Brain (organoid and tissue), 16 donors: ENCODE measurements at places on chromosomes 6 and 20. TPM values are rescaled to one million over a fixed set of nuclear protein-coding genes. Genes with fewer than 3 reads are reported as not detected.

DNA sequence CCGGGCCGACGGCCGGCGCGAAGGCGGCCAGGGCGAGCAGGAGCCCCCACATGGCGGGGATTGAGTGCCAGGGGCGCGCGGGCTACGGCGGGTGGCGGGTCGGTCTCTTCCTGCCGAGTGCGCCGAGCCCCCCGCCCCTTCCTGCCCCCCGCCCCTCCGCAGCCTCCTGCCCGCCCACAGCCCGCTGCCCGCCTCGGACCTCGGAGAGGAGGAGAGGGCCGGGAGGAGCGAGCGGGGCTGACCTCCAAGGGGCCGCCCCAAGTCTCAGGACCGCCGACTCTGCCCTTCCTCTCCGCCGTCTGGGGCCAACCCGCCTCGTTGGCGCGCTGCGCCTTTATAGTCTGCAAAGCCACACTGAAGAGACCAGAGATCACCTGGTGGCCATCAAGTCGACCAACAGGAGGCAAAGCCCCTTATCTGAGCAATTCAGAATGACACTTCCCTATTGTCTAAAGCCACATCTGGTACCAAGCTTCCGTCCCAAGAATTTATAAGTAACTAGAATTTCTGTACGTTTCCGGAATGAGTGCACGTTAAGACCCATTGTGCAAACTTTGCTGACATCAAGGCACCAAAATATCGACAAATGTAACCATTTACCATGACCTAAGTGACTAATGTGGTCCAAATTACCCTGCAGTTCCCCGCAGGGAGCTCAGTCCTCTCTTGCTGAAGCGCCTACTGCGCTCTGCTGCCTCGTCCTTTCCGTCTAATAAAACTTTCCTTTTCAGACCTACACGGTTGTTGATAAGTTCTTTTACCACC, at the start of gene CPXM1:
CPXM1 (minus strand) TSS at position 107 of the 765 bp plus-strand sequence; CDS start at position 52, 55 bp downstream.
- DNase-seq: peak; percentile 12

DNA sequence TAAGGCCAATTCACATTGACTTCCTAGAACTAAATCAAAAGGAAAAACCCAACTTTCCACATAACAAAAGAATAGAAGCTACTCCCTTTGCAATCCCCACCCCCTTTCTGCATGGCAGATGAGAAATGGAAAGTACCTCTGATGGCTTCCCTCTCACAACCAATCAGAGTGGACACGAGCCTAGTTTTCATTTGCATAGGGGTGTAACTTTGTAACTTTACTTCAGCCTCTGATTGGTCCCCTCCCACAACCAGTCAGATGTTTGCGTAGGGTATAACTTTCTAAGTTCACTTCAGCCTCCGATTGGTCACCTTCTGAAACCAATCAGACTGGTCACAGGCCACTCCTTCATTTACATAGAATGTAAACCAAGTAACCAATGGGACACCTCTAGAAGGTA, 328.5 kb downstream of the CDH26 start:
- DNase-seq: no peak

DNA sequence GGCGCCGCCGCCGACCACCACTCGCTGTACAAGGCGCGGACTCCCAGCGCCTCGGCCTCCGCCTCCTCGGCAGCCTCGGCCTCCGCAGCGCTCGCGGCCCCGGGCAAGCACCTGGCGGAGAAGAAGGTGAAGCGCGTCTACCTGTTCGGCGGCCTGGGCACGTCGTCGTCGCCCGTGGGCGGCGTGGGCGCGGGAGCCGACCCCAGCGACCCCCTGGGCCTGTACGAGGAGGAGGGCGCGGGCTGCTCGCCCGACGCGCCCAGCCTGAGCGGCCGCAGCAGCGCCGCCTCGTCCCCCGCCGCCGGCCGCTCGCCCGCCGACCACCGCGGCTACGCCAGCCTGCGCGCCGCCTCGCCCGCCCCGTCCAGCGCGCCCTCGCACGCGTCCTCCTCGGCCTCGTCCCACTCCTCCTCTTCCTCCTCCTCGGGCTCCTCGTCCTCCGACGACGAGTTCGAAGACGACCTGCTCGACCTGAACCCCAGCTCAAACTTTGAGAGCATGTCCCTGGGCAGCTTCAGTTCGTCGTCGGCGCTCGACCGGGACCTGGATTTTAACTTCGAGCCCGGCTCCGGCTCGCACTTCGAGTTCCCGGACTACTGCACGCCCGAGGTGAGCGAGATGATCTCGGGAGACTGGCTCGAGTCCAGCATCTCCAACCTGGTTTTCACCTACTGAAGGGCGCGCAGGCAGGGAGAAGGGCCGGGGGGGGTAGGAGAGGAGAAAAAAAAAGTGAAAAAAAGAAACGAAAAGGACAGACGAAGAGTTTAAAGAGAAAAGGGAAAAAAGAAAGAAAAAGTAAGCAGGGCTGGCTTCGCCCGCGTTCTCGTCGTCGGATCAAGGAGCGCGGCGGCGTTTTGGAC, 2.0 kb downstream of the SOX4 start:
- DNase-seq: peak; percentile 53

DNA sequence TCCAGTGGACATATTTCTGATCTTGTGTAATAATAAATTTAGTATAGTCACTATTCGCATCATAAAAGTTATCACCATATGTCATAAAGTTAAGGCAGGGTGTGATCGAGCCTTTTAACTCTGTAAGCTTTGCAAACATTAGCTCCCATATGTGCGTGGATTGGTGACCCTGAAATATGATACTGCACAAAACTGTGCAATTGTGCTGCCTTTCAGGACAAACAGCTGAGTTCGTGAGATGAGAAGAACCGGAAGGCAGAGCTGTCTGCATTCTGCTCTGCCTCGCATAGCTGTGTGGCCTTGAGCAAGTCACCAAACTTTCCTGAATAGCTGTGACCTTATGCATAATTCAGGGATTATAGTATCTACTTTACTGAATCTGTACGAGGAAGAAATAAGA, 3.2 kb upstream of the PLEKHG1 start:
- no peak for DNase-seq

DNA sequence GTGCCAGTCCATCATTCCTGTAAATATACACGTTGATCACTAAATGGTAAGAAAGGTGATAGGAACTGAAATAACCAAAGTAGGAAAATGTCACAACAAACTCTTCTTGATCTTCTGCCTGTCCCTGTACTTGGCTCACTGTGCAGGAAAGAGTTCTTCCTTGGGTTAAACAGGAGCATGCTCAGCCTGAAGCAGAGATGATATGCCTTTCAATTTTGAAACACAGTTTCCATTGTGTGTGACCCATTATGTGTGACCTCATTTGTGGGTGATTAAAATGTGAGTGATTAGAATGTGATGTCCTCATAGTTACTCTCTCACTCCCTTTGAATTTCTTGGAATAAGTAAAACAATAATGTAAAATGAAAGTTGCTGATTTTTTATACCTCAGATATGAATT, 427.2 kb upstream of the AGPAT4 start:
- no peak for DNase-seq

DNA sequence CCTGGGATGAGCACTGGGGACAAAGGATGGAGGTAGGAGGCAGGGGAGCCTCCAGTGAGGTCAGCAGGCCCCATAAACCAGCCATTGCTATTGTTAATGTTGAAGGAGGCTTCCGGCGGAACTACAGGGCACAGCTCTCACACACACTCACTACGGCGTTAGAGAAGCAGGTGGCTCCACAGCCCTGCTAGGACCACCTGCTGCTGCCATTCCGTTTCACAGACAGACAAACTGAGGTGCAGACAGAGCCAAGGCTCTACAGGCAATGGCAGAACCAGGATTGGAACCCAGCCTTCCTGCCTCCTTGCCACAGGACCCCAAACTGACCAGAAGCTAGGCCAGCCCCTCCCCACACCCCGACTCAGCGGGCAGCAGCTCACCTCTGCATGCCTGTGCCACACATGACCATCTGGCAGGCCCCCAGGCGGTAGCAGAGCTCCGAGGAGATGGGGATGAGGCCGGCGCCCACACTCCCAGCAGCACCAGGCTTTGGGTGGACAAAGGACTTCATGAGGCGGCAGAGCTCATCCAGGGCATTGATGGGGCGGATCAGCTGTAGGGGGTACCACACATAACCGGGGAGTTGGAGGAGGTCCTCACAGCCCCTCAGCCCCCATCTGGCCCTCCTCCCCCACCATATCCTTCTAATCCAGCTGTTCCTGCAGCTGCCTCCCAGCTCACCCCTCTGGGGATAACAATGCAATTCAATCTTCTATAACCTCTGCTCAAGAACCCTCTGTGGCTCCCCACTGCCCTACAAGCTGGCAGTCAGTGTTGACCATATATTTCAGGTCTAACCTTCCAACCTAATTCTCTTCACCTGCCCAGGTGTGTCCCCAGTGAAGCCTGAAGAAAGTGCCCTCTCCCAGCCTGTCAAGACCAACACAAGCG, 198.5 kb downstream of the PREX1 start:
- DNase-seq: no peak

DNA sequence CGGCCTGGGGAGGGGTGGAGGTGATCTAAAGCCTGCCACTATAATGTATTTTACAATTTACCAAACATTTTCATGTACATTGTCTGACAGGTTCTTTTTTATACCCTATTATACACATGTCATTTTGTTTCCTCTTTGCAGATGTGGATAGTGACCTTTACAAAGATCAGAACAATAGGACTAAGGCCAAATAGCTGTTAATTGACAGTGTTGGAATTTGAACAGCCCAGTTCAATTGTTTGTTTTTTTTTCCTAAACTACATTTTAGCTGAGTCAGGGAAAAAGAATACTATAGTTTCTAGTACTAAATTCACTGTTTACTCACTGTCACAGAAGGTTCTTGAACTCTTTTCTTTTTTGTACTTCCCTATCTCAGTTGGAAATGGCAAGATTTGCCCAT, 40.2 kb downstream of the PGM3 start:
- DNase-seq: no peak

DNA sequence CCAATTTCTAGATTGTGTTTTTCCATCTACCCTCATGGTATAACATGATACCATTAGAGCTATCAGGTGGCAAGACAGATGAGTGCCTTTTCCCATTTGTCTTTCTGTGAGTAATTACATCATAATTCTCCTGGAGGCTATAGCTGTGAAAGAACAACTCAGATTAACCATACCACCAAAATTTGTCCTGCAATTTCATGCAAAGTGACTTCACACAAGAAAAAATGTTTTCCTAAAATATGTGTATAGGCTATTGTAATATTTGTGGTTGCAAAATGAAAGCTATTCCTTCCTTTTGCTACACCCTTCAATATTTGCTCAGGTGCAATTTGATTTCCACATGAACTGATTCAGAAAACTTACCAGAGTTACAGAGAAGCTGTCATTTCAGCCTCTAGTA, 547.7 kb upstream of the ID4 start:
- DNase-seq: no peak

GRCh38 chr6:40244699-40245098, 310.4 kb upstream of the MOCS1 start:
- no peak for DNase-seq

GRCh38 chr6:112029045-112029822, 24.7 kb upstream of the CCN6 start:
- peak; percentile 57 for DNase-seq

MCCD1 gene
- not detected for polyA plus RNA-seq

ACSS1 gene
- 12.2 TPM for polyA plus RNA-seq

TRIM31 gene
- polyA plus RNA-seq: not detected
